ENCODE measurements at places on chromosomes 6 and 20.

DNA sequence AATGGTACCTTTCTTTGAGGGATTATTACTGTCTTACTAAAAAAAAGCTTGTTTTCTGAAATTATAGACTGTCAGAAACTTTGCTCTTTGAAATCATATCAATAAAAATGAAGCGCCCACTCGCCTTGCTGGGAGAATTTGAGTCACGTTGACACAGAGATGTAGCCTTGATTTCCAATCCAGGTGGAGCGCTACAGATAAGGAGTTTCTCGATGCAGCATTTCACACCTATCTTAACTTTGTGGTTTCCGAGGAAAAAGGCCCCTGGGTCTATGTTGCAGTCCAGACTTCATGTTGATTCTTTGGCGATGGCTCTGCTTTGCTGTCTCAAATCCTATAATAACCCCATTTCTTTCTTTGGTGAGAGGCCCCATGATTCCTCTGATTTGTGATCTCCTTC lies 158.1 kb upstream of the ARG1 start:
- DNase-seq = no peak

DNA sequence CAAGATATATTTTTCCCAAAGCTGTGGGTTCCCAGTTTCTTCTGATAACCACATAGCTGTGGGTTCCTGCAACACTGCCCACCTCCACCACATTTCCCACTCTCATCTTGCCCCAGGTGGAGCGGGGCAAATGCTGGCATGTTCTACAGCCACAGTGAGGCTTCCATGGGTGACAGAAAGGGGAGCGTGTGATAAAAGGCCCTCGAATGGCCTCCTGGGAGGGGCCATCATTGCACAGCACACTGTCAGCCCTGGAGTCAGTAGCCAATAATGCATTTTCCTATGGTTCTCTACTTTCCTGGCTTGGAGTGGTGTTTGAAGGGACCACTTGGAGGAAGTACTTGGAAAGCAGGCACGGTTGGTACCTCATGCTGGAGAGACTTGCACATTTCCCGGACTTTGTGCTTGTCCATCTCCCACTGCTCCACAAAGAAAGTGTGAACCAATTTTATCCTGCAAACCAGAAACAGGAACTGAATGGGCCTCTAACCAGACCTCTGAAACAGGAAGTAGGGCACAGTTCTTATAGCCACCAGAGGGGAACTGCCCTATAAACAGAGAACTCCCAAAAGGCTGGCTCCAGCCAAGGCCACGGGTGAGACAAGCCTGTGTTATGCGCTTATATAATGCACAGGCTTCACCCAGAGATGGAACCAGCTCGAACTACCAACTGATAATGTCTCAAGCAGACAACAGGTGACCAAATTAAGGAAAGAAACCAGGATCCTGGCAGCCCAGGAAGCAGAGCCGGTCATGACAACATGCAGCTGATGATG lies 8.6 kb downstream of the MAP3K5 start:
- no peak for DNase-seq

- no peak for DNase-seq
These were observed 249.4 kb downstream of the DLL1 start for GRCh38 chr6:170041526-170041925.

- DNase-seq = no peak
These were observed 308.5 kb upstream of the POU3F2 start for GRCh38 chr6:98525860-98526259.

DNA sequence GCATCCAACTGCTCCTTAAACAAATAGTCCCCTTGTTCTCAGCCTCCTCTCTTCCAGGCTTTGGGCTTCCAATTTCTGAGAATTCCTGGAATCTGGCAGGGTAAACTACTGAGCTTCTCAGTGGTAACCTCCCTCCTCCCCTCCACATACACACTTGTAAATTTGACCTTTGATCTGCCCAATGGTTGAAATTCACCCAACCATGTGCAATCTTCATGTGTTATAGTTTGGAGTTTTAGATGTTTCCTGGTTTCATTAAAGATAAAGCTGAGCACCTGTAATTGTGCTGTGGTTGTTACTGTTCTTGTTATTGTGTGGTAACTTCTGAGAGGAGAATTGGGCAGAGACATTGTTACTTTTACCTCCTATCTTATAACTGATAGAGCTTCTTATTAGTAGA lies 328.4 kb downstream of the TPBG start:
- DNase-seq = no peak

DNA sequence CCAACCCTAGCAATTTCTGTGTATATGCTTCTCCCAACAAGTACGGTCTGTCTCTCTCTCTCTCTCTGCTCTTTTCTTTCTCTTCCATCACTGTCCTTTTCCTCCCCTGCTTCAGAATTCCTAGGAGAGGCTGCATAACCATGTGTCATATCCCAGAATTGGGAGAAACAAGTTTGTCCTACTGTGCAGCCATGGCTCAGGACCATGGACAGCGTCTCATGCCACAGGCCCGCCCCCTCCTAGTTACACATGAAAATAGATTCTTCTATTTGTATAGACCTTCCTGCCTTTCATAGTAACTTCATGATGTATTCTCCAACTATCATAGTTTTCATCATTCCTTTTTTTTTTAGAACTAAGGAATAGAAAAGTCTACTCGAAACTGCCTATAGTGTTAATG lies 98.0 kb downstream of the FNDC1 start:
- DNase-seq = no peak

- no peak for DNase-seq
These were observed 32.8 kb upstream of the SCGN start for GRCh38 chr6:25619217-25619616.
